ENCODE measurements at places on chromosomes 4 and X.

DNA sequence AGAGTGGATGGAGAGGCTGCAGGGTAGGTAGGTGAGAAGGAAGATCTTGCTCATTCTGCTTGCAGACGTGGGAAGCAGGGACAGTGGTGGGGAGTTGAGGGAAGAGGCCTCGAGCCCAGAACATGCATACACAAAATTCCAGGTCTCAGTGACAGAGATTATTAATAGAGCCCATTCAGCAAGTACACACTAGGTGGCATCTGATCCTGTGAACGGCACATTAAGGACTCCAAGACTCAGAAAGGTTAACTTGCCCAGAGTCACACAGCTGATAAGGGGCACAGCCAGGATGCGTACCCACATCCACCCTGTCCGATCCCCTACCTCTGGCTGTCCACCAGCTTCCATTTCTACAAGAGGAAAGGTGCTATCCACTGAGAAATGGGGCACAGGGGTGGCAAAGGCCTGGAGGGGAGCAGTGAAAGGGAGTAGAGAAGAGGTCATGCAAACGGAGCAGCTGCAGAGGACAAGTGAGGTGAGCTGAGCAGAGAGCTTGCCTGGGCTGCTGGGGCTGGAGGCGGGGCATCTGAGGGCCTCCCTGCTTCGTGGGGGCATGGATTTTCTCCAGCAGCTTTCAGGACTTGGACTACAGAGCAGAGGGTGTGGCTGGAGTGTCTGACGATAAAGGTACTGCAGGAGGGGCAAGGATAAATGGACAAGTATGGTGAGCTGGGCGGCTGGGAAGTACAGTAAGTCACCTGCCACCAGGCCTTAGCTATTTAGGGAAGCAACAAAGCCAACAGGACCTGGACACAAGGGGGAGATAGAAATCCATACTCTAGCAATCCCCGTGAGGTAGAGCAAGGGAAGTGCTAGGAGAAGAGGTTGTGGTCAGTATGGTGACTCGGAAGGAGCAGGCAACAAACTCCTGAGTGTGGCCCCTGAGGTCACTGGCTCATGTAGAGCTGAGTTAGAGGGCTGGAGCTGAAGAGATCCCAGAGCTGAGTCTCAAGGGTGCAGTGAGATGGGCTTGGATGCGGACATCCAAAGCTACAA, 11.2 kb downstream of the IDS start:
- DNase-seq = no peak

GRCh38 chr4:141713771-141714445, 77.5 kb downstream of the IL15 start:
- DNase-seq = peak; percentile 47

- peak; percentile 32 for DNase-seq
Measured at GRCh38 chrX:68018248-68019203, 414.8 kb downstream of the OPHN1 start.

- no peak for DNase-seq
Measured at GRCh38 chrX:53077207-53078197, 4.7 kb upstream of the TSPYL2 start.

- peak; percentile 5 for DNase-seq
Measured at GRCh38 chrX:103275947-103276567, 493 bp downstream of the TCEAL5 start.

DNA sequence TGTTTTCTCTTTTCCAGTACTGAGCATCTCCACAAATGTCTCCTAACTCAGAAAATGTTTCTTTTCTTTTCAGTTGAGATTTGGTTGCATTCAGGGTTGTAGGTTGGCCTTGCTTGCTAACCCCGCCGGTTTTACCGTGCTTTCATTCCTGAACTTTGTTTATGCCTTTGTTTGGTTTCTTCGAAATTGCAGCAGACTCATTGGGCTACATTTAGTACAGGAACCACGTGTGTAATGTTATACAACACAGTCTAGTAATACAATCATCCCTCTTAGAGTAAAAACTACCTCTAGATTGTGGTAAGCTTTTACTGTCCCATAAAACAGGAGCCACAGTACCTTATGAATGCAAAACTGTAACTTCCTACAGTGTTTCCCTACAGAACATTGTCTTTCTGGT, 57.9 kb downstream of the CCKAR start:
- DNase-seq = no peak

Data from AG20443 (cell line).